CD4-positive, alpha-beta T cell treated with Interleukin-15 for 1 hour (primary cell): ENCODE measurements at places on chromosomes 5 and 9.

DNA sequence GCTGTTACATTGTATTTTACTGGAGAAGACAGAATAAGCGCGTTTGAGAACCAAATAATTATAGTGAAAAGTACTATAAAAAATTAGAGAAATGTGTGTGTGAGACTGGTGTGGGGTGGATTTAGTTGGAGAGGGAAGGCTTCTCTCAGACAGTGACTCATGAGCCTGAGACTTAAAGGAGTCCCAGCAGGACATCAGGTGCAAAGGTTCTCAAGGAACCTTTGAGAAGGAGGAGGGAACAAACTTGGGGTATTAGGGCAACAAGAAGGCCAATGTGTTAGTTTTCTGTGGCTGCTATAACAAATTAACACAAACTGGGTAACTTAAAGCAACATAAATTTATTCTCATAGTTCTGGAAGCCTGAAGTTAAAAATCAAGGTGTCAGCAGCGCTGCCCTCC, 4.9 kb downstream of the DDX4 start:
- no peak for DNase-seq

DNA sequence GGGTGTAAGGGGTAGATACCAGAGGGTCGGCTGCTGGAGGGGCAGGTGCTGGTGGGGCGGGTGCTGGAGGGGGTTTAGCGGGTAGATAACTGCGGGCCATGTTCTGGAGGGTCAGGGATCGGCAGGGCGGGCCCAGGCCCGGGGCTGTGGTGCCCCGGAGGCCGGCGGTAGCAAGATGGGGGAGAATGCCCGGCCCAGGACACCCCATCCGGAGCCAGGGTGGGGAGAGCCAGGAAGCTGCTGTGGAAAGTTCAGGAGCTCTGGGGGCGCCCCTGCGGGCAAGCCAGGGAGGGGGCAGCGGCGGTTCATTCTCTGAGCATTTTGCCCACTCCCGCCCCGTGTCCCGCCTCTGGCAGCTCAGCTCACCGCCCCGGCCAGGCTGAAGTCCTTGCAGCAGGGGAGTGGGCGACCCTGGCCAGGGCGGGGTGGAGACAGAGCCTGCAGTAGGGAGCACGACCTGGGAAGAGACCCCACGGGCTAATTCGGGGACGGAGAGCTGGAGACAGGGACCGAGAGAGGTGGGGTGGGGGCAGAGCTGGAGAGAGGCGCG, 538 bp downstream of the PRRT1B start:
- no peak for DNase-seq

GRCh38 chr9:76414661-76415060, 20.4 kb upstream of the RFK start:
- DNase-seq: no peak

DNA sequence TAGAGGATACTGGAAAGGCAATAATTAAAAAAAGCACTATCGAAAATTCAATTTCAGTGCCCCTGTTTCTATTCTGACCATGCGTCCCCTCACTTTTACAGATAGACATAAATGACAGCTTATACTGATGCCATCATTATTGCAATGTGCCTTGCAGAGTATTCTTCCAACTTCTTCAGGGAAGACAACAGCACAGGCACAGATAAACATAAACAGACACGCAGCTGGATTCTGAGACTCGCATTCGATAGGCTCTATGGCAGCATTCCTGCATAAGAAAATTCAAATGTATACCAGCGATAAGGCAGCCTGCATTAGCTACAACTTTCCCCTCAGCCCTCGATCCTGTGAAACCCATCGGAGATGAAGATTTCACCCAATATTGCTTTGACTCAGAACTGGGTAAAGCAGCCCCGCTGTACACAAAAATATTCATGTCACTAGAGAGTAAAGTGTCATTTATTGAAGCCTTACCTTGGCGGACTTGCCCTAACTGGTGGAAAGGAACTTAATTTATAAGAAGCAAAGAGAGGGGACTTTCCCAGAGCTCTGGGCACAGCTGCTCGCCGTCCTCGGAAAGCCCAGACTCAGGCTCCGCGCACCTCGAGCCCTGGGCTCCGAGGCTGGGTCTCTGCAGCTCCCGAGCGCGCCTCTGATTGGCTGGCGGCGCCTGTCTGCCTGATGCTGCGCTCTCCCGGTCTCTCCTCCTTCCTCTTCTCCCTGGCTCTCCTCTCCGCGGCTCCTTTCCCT, at the start of gene CDH18:
CDH18 (minus strand) TSS at position 589 of the 750 bp plus-strand sequence. CDS start 149,214 bp downstream, outside the sequence.
- DNase-seq: no peak

DNA sequence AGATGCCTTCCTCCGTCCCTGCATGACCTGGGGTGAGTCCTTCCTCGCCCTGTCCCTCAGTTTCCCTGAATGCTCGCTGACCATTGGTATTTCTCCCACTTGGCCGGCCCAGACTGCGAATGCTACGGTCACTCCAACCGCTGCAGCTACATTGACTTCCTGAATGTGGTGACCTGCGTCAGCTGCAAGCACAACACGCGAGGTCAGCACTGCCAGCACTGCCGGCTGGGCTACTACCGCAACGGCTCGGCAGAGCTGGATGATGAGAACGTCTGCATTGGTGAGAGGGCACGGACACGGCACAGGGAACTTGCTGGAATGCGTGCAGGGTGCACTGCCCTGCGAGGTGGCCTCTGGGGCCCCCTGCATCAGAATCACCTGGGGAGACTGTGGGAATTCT, 77.1 kb downstream of the NTNG2 start:
- no peak for DNase-seq

DNA sequence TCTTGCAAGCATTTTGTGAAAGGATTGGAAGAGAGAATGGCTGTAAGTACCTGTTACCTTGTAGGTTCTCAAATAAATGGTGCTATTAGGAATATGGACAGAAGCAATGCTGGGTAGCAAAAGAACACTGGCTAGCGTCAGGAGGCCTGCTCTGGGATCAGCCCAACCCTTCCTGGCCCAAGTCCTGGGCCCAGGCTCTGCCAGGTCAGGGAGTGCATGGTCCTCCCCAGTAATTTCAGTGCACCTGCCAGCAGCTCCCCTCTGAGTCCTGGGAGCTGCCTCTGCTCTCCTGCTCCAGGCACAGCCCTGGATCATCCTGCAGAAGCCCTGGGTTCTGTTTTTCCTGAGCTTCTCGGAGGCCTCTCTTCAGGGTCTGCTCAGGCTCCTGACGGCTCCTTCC, 89.5 kb upstream of the ARAP3 start:
- DNase-seq: no peak

DNA sequence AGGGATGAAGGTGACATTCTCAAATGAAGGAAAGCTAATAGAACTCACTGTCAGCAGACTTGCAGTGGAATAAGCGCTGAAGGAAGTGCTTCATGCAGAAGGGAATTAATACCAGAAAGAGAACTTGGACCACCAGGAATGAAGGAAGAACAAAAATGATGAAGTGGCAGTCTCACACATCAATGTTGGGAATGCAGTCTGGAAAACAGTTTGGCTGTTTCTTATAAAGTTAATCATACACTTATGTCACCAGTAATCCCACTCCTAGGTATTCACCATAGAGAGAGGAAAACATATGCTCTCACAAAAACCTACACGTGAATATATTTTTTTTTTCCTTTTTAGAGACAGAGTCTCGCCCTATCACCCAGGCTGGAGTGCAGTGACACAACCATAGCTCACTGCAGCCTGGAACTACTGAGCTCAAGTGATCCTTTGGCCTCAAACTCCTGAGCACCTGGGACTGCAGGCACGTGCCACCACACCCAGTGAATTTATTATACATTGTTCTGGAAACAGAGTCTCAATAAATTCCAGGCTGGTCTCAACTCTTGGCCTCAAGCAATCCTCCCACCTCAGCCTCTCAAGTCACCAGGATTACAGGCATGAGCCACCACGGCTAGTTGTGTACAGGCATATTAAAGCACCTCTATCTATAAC, 81.2 kb downstream of the ROR2 start:
- DNase-seq: no peak

DNA sequence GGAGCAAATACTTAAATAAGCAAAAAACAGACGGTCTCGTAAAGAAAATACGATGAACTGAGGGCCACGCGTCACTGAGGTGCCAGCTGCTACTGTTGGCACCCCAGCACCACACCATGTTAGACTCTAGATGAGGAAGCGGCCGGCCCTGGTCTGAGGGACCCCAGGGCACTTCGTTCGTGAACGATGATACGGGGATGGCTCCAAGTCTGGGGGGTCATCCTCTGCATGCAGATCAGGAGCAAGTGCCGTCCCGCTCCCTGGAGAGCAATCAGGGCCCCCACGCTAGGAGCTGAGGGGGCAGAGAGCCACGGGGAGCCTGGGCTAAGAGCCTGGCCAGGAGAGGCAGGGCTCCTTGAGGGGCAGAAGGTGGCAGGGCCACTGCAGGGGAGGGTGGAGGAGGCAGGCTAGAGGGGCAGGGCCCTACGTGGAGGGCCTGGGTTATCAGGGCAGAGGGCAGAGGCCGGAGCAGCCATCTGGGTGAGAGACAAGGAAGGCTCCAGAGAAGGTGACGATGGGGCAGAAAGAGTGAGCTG, 24.1 kb downstream of the SARDH start:
- peak; percentile 13 for DNase-seq

DNA sequence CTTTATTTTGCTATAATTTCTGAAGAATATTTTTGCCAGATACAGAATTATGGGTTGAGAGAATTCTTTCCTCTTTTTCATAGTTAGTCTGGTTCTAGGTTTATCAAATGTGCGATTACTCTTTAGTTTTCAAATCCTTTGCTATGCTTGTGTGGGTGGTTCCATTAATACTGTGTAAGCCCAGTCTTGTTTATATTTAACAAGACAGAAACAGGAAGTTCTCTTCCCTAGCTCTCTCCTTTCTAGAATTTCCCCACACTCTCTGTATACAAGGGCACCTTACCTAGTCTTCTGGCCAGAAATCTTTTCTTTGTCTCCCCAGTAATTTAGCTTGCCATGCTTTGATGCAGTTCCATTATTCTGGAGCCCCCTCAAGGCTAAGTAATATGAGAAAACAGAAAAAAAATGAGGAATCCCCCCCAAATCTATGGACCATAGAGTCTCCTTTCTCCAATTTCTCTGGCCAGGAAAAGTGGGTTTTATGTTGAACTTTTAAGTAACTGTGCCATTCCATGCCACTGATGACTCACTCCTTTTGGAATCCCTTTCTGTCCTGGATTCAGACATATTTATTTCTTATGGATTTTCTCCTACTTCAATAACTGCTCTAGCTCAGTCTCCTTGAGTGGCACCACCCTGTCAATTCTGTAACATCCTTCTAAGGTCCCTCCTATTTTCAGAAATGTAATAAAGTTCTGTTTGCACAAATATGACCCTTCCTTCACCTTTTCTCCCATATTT, 1714.1 kb downstream of the EFNA5 start:
- DNase-seq: no peak

- DNase-seq: no peak
These were observed 124.0 kb upstream of the LMX1B start for GRCh38 chr9:126489581-126490213.

GRCh38 chr9:137429974-137430722, 7.0 kb downstream of the NOXA1 start:
- peak; percentile 24 for DNase-seq

DNA sequence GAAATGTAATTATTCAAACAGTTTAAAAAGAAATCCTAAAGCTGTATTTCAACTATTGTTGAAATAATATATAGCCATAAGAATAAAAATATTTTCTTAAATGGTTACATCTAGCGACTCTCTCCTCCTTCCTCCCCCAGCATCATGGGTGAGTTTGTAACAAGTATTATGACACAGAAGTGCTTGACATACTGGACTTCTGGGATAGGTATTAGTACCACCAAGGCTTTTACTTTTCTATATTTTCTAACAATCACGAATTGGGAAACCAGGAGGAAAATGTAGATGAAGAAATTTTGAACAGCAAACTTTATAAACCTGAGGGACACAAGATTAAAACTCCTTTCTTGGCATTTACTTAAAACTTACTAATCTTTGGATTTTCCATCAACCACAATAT, 4.4 kb downstream of the RORB start:
- DNase-seq: no peak

DNA sequence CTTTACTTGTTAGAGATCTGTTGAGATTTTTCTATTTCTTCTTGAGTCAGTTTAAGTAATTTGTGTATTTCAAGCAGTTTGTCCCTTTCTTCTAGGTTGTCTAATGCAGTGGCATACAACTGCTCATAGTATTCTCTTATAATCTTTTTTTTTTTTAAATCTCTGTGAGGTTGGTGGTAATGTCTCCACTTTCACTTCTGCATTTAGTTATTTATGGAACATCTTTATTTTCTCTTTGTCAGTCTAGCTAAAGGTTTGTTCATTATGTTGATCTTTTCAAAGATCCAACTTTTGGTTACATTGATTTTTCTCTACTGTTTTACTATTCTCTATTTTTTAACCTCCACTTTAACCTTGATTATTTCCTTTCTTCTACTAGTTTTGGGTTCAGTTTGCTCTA, 13.8 kb downstream of the FOXE1 start:
- no peak for DNase-seq

DNA sequence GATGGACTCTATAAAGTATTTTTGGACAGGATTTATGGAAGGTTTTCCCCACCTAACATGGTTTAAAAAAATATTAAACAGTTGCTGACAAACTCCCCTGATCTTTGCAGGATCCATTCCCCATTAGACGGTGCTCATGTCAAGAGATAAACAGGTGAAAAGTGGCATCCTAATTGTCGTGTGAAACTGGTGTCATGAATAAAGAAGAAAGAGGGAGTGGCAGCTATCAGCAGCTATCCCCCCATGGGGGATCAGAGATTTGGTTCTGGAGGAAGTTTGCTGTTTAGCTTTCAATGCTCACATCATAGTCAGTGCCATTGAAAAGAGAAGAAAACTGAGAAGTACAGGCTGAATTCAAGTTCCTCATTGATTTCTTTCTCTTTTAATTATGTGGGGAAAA, 329.3 kb upstream of the BRINP1 start:
- no peak for DNase-seq

GRCh38 chr5:87769157-87769556, 356.4 kb upstream of the CCNH start:
- no peak for DNase-seq

- DNase-seq: no peak
These were observed 411.4 kb downstream of the MAT2B start for GRCh38 chr5:163916861-163917260.

DNA sequence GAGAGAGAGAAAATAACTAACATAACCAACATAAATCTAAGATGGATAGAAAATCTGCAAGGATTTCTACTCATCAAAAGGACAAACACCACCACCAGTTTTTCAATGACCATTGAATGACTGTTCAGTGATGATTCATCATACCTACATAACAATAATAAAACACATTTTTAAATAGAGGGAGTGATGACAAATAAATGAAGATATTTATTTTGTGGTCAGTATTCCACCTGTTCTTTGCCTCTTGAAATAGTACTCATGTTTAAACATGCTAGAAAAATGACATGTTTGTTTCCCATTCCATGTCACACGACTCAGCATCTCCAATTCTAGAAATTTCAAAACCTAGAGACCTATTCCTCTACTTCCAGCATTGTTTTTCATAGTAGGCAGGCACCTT, 34.6 kb upstream of the ADAMTS16 start:
- DNase-seq: no peak

- no peak for DNase-seq
These were observed 38.0 kb upstream of the XPA start for GRCh38 chr9:97735070-97735600.

DNA sequence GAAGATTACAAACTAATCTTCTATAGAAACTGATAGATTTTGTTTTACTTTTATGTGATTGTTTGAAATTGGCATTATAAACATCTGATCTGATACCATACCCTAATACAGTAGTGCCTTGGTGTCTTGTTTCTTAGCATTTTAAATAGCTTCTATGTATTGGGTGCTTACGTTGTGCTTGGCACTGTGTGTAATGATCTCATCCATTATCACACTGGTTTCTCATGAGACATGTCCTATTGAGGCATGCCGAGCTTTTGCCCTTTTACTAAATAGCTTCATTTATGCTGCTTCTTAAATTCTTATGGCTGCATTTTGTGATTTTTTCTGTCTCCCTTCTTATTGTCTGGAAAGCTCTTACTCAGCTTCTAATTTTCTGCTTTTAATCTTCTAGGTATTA, 48.2 kb upstream of the TLR4 start:
- no peak for DNase-seq
